Mesenteric fat pad (tissue), 1 donor: ENCODE measurements at places on chromosomes 5 and 9. TPM values are rescaled to one million over a fixed set of nuclear protein-coding genes. Genes with fewer than 3 reads are reported as not detected.

GRCh38 chr5:2805080-2805479 lies 53.6 kb upstream of the IRX2 start:
- no peak for DNase-seq

Gene MYMK
- not detected for total RNA-seq

Gene TMED7
- total RNA-seq: 82.8 TPM

Gene ZNF782
- total RNA-seq: 4.0 TPM

Gene GPR21
- total RNA-seq: 2.0 TPM
